CD4-positive, alpha-beta T cell (primary cell): ENCODE measurements at places on chromosomes 1 and 21.

- DNase-seq = no peak
Observed at GRCh38 chr1:110133436-110133835, 16.9 kb upstream of the SLC6A17 start.

DNA sequence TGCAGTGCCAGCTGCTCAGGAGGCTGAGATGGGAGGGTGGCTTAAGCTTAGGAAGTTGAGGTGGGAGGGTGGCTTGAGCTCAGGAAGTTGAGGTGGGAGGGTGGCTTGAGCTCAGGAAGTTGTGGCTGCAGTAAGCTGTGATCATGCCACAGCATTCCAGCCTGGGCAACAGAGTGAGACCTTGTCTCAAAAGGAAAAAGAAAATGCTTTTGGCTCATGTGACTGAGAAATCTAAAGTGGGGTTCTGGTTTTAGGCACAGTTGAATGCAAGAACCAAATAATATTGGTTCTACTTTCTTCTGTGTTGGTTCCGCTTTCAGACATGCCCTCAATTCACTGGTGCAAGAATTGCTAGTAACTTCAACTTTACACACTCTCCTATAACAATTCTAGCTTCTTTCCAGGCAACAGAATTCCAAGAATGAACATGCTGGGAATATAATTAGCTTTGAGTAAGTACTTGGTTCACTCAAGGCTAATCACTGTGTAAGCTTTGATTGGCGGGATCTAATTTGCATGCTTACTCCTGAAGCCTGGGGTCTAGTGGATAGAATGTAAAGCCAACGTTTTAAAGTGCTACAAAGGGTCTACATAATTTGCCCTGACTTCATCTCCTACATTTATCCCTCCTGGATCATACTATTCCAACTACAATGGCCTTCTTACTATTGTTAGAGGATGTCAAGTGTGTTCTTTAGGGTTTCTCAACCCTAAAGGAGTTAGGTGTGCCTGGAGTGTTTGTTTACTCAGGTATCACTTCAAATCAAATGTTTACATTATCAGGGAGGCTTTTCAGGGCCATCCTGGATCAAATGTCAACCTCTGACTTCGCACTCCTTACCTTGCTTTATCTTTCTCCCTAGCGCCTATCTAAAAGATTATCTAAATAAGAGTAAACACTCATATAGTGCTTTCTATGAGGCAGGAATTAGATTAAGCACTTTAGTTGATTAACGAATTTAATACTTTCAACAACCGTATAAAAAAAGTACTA lies 115.1 kb downstream of the SLC16A1 start:
- peak; percentile 16 for DNase-seq

- DNase-seq = peak; percentile 15
Observed at GRCh38 chr1:156643778-156644092, 1.8 kb downstream of the BCAN start.

- DNase-seq = no peak
Observed at GRCh38 chr1:94322696-94323095, 85.3 kb upstream of the ARHGAP29 start.

- DNase-seq = no peak
Observed at GRCh38 chr1:110004583-110004982, 20.0 kb downstream of the AHCYL1 start.
